ENCODE measurements at places on chromosomes 1 and 21.
A peak's percentile ranks its signal among the peaks of the same experiment; 100 is the strongest.

DNA sequence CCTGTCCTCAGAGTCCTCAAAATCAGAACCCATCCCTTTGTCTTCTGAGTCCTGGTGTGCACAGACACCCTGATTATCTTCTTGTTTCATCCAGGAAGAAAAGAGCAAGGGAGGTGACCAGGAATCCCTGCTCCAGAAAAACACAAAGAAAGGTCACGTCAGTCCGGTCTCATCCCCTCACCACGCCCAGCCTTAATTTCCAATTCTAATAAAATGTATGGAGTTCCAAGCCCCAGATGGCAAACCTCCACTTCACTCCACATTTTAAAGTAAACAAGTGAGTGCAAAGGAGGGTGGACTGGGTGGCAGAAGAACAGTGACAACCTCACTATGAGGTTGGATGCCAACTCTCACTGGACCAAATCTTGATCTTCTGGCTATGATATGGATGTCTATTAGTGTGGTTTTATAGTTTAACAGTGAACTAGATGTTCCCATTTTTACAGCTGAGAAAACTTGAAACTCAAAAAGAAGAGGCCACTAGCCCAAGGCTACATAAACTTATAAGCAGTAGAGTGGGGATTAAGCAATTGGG is 22.0 kb downstream of the ZNF697 start:
- no peak for DNase-seq

GRCh38 chr1:46094471-46095005 is 37.9 kb downstream of the PIK3R3 start:
- no peak for DNase-seq

GRCh38 chr1:83593073-83593472 is 405.9 kb downstream of the TTLL7 start:
- DNase-seq: no peak

- DNase-seq: no peak
Observed at GRCh38 chr1:52139817-52140540, 1.9 kb upstream of the ZFYVE9 start.

- DNase-seq: no peak
Observed at GRCh38 chr1:238107322-238107721, 216.6 kb upstream of the ZP4 start.

DNA sequence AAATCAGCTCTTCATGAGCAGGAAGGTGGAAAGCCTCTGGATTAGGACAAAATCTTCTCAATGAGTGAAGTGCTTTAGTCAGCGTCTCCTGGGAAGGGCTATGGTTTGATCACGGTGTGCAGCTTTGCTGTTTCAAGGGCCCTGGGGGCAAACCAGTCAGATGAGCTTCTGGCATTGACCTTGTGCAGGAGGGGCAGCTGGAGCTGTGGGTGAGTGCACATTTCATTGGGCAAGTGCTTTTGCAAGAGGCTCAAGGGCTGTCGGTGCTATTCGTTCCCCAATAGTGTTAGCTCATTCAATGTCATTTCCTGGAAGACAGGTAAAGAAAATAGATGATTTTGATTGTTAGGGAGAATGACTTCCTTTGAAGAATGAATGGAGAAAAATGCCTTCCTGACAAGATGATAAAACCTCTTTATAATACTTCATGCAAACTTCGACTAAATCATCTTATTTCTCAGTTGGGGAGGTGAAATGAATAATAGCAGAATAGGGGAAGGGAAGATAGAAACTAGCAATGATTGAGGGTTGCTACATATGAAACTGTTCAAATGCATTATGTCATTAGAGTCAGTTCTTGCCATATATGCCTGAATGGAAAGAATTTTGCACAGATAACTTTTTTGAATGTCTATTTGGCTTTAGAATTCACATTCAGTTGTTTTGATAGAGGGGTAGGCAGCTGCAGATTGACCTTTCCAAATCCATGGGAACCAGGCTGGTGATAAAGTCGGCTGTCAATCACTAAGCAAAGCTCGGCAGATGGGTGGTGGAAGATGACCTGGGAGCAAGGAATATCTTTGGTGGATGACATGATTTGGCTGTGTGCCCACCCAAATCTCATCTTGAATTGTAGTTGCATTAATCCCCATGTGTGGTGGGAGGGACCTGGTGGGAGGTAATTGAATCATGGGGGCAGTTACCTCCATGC is 12.9 kb upstream of the DISC1 start:
- peak; percentile 27 for DNase-seq

GRCh38 chr21:43956670-43957035 is 55.5 kb upstream of the TRAPPC10 start:
- no peak for DNase-seq

Data from B cell (primary cell).